ENCODE measurements at places on chromosomes 1 and 21. TPM values are rescaled to one million over a fixed set of nuclear protein-coding genes. Genes with fewer than 3 reads are reported as not detected.

- no peak overlapping the region for H3K27ac ChIP-seq
- H3K27me3 ChIP-seq, result no peaks in the 10 kb centered on the region
- no peak overlapping the region for H3K4me3 ChIP-seq
- no peak for DNase-seq
- H3K36me3 ChIP-seq, result no peaks in the 10 kb centered on the region
- H3K4me1 ChIP-seq, result no peaks in the 10 kb centered on the region
Observed at GRCh38 chr1:33758698-33759097, 105.2 kb upstream of the HMGB4 start.

DNA sequence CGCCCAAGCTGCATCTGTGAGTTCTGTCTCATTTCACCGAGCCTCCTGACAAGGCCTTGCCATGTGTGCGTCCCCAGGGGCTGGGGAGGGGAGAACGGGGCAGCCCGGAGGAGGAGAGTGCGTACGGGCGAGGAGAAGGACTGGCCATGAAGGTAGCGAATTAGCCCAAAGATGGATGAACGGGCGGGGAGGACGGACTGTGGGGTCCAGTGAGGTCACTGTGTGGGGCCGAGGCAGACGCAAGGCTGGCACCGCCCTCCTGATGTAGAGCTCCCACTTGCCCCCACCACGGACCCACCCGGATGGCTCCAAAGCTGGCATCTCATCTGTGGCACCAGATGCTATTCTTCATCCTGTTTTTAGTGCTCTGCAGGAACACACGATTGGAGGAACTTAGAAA, 330.4 kb downstream of the AJAP1 start:
- no peaks in the 10 kb centered on the region for H3K36me3 ChIP-seq
- H3K27ac ChIP-seq, result no peak overlapping the region
- no peaks in the 10 kb centered on the region for H3K4me1 ChIP-seq
- no peak for DNase-seq
- H3K27me3 ChIP-seq, result no peaks in the 10 kb centered on the region

- H3K36me3 ChIP-seq, result no peaks in the 10 kb centered on the region
- no peak overlapping the region for H3K27ac ChIP-seq
- no peaks in the 10 kb centered on the region for H3K4me1 ChIP-seq
- H3K4me3 ChIP-seq, result no peak overlapping the region
Observed at GRCh38 chr1:231312432-231312788, 25.2 kb downstream of the EXOC8 start.

SIPA1L2 gene
- total RNA-seq, result 4.6 TPM

TCEA3 gene
- total RNA-seq, result 128 TPM

PRKAA2 gene
- total RNA-seq, result 24.6 TPM

SGIP1 gene
- 7.1 TPM for total RNA-seq

Data from gastrocnemius medialis (tissue), 4 donors.